ENCODE measurements at places on chromosomes 16 and 17. TPM values are rescaled to one million over a fixed set of nuclear protein-coding genes. Genes with fewer than 3 reads are reported as not detected.
A peak's percentile ranks its signal among the peaks of the same experiment; 100 is the strongest.

GRCh38 chr16:28491230-28491969 lies 474 bp downstream of the CLN3 start:
- peak; percentile 37 for DNase-seq

DNA sequence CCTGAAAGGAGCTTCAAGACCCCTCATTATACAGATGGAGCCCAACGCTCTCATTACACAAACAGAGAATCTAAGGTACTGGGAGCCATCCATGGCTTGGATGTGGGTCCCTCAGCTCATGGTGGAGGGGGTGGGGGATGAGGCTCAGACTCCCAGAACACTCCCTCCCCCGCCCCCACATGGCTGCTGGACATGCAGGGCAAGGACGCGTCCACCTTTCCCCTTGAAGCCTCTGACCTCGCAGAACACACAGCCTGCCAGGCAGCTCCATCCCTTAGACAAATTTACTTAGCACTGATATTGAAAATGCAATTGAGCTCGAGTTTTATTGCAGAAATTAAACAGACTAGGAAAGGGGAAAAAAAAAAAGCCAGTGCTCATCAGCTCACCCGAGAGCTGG lies 203.9 kb downstream of the ZNF423 start:
- DNase-seq, result no peak

GRCh38 chr17:72222661-72223380 lies 102.0 kb downstream of the SOX9 start:
- DNase-seq, result no peak

DNA sequence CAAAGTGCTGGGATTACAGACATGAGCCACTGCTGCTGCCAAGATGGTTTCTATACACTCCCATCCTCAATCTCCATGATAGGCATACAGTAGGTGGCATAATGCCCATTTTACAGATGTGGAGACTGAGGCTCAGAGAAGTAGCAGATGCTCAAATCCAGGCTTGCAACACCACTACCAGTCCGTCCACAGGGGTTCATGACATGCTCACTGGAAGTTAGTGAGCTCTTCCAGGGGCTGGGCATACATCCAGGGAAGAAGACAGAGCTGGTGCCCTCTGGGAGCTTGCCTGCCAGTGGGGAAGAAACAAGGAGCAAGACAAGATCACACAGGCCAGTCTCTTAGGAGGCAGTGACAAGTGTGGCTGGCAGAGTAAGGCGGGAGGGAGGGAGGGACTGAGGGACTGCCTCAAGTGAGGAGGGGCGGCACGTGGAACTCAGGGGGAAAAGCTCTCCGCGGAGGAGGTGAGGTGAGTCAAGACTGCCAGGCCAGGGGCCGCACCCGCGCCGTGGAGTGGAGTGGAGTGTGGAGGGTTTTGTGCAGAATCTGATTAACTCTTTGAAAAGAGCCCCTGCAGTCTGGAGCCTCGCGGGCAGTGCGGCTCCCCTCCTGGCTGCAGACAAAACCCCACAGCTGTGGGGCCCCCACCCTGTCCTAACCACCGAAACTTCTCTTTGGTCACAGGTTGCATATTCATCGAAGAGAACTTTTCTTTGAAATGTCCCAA lies 27.9 kb downstream of the SREBF1 start:
- no peak for DNase-seq

DNA sequence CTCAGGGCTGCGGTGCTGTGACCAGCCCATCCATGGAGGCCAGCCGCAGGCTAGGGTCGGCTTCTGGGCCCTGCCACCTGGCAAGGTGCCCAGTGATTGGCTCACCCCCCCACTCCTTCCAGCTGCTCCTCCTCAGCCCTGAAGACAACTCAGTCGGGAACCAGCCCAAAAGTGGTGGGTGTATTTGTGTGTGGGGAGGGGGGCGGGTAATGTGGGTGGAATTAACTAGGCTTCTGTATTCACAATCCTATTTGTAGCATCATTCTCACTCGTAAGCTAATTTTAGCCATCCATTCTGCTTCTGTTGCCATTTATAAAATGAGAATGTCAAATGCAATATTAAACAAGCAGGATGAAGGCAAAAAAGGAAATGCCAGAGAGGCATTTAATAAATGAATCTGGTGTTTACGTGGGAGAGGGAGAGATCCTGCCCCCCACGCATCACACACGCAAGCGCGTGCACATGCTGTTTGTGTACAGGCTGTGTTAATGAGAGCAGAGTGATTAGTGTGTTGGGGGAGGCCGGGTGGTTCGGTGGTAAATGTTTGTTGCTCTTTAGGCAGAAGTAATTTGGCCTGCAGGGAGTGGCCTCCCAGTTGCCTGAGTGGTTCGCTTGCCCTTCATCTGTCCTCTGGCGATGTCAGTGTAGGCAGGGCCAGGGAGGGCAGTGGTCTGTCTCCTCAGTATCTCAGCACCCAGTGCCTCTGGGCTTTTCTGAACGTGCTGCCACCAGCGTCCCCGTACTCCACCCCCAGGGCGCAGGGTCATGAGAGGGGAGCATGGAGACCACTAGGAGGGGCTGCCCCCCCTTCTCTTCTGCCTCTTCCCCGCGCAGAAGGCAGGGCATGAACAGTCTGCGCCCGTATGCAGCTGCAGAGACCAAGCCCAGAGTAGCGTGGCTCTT lies 140.1 kb downstream of the CCDC182 start:
- DNase-seq, result peak; percentile 56

GRCh38 chr16:4602331-4602730 lies 12.4 kb downstream of the UBALD1 start:
- DNase-seq, result no peak

DNA sequence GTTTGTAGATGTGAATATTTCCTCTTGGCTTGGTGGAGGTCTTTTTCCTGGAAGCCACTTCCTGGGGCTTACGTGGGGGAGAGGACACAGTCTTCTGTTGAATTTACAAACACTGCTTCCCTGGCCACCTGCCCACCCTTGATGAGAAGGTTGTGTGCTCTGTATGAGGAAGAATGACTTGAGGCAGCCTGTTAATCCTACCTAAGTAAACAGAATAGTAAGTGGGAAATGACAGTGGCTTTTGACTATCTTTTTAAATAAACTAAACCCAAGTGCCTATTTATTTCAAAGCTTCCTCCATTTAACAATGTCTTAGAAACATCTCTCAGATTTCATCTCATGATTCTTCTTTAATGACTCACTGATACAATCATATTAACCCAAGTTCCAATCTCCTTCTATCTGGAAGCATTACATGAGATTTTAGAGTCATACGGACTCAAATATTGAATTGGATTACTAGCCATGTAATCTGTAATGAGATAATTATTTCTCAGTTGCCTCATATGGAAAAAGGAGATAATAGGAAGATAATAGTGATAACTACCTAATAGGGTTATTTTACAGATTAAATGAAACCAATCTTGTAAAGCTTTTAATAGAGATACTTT lies 96.6 kb upstream of the SMIM36 start:
- no peak for DNase-seq

GRCh38 chr16:47136099-47136842 lies 7.5 kb downstream of the NETO2 start:
- peak; percentile 27 for DNase-seq

DNA sequence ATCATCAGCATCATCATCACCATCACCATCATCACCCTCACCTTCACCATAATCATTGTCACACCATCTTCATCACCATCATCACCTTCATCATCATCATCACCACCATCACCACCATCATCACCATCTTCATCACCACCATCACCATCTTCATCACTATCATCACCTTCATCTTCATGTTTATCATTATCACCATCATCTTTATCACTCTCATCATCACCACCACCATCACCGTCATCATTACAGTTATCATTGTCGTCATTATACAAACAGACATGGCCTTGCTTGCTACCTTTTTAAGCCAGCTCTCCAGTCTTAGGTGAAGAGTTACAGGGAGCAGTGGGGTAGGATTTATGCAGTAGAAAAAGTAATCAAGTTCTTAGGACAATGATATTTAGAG lies 114.9 kb downstream of the IRF8 start:
- no peak for DNase-seq

- peak; percentile 43 for DNase-seq
Measured at GRCh38 chr17:20073055-20073979, 64.2 kb downstream of the SPECC1 start.

- DNase-seq, result no peak
Measured at GRCh38 chr17:52827526-52827925, 669.0 kb upstream of the CA10 start.

- DNase-seq, result peak; percentile 82
Measured at GRCh38 chr16:68760671-68761275, 23.7 kb downstream of the CDH1 start.

- no peak for DNase-seq
Measured at GRCh38 chr17:34817252-34818035, 143.8 kb downstream of the CCT6B start.

DNA sequence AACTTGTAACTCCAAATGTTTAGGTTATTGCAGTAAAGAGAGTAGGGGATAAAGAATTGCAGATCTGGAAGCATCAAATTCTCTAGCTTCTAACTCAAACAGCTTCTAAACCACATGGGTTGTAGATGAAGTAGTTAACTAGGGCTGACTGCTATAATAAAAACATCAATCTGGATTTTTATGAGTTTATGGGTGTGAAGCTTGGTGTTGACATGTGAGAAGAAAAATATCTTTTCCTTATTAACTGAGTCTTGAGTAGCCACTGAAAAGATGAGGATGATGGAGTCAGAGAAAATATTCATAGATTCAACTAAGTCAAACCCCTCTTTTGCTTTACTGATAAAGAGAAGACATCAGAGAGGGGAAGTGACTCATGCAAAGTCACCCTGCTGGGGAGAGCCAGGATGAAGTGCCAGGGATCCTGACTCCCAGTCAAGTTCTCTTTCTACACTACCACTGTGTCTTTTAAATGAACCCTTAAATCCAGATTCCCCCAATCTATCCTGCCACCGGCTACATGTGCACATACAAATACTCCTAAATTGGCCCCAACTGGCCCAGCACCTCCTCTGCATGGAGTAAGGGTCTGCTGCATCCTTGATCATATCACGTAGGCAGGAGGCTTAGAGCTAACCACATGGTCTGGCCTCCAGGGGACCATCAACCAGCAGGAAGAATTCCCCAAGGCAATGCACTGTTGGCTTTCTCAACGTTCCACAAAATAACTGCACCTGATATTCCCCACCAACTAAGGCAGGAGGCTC lies 264.0 kb upstream of the CCL2 start:
- no peak for DNase-seq

DNA sequence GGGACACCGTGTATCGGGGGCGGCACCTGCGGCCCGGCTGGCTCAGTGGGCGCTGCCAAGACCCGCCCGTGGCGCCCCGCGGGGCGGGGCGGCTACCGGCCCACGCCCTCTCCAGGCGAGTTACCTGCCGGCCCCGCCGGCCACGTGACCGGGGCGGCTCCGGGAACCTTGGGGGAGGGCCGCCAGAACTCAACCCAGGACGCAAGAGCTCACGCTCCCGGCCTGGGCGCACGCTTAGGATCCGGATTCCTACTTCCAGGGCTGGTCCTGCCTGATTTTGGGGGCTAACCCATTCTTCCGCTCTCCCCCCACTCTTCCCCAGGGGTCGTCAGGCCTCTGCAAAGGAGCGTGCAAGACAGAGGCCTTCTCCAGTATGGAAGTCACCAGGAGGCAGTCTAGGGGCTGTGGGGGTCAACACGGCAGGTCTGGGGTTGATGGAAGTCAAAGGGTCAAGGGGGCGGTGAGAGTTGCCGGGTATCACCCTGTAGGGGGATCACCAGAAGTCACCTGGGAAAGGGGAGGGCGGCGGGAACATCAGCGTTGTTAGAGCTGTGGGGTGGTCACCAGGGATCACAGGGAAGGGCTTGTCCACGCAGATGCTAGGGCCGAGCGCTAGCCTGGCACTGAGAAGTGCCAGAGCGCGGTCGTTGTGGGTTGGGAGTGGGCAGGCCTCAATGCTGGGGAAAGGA lies 354 bp upstream of the ESRP2 start:
- peak; percentile 62 for DNase-seq

- peak; percentile 24 for DNase-seq
Measured at GRCh38 chr16:16143038-16143763, 80.1 kb downstream of the ABCC6 start.

- DNase-seq, result peak; percentile 86
Measured at GRCh38 chr17:2058586-2059546, 4.0 kb downstream of the HIC1 start.

DNA sequence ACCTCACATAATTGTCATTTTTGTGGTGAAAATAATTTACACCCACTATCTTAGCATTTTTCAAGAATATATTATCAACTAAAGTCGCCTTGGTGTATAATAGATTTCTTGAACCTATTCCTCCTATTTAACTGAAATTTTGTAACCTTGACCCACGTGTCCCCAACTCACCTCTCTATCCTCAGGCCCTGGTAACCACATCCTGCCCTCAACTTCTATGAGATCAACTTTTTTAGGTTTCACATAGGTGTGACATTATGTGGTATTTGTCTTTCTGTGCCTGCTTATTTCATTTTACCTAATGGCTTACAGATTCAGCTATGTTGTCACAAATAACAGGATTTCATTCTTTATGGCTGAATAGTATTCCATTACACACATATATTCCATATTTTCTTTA lies 73.0 kb upstream of the CNTNAP4 start:
- no peak for DNase-seq

- DNase-seq, result no peak
Measured at GRCh38 chr16:66004699-66005098, 361.8 kb upstream of the CDH5 start.

DNA sequence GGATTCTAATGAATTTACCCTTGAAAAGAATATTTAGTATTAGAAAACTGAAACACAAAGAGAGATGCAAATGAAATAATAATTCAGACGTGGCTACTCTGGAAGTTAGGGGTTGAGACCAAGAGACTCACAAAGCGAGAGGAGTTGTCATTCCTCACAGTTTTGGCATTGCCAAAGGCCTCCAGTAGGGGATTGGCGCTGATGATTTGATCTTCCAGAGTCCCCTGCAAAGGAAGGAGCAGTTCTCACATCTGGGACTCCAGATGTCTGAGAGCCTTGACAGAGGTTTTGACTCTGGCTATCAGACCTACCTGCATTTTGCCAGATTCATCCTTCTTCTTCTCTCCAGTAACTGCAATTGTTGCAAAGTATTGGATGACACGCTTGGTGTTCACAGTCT lies 6.6 kb downstream of the MYH8 start:
- DNase-seq, result no peak

The CA5A gene
- not detected for total RNA-seq

The CCDC144A gene
- total RNA-seq, result 7.6 TPM

The KRT33A gene
- not detected for total RNA-seq

The DPEP3 gene
- not detected for total RNA-seq

The HSD3B7 gene
- 2.2 TPM for total RNA-seq

The CCL4 gene
- total RNA-seq, result 290 TPM

The RPRML gene
- total RNA-seq, result not detected

The TNFRSF17 gene
- not detected for total RNA-seq

The UMOD gene
- not detected for total RNA-seq

The ZSCAN32 gene
- 17.4 TPM for total RNA-seq

All from activated CD4-positive, alpha-beta T cell treated with anti-CD3 and anti-CD28 coated beads for 36 hours (primary cell).